ENCODE measurements at places on chromosomes 4 and X.

DNA sequence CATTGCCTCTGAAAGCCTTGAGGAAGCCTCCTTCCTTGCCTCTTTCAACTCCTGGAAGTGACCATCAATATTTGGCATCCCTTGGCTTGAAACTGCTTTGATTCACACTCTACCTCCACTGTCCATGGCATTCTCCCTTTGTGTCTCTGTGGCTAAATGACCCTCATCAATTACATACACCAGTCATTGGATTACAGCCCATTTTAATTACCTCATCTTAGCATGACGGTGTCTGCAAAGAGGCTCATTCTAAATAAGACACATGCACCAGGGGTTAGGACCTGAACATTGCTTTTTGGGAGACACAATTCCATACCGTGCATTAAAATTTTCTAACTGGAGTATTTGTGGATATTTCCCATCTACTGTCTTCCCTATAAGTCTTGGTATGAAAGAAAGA lies 60.7 kb upstream of the FAM9A start:
- DNase-seq = no peak

DNA sequence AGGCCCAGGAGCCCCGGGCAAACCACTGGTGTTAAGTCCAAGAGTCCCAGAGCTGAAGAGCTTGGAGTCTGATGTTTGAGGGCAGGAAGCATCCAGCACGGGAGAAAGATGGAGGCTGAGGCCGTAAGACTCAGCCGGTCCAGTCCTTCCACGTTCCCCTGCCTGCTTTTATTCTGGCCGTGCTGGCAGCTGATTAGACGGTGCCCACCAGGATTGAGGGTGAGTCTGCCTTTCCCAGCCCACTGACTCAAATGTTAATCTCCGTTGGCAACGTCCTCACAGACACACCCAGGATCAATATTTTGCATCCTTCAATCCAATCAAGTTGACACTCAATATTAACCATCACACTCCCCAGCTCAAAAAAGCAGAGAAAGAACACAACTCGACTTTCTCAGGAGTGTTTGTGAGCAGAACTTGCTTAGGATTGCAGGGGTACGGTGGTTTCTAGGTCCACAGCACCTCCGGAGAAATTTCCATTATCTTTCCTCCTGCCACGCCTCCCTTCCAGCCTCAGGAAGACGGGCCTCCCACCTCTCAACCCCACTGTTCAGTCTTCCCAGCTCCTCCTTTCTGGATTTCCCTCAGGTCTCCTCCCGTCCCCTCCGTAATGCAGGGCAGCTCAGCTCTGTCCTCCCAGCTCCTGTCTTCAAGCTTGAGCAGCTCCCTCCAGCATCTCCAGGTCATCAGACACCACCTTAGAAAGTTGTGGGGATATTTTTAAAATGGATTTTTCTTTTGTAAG lies 13.3 kb upstream of the TMEM271 start:
- DNase-seq = no peak

DNA sequence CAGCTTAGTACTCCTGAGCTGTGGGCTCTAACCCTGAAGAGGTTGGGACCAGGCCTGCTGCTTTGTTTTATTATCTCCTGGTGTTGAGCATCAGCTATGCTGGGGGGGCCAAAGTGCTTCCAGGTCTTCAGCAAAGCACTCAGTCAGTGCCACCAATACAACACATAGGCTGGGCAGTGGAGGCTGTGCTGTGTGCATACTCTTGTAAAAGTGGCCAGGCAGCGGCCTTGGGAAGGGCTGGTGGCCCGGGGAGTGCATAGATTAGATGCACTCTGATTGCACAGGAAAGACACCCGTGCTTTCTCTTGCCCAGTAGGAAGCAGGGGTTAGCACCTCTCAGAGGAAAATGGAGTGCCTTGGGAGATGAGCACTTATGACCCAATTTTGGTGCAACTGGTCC lies 534.0 kb downstream of the ARAP2 start:
- DNase-seq = no peak

GRCh38 chrX:71653344-71653743 lies 14.0 kb upstream of the LOC101059915 start:
- DNase-seq = no peak

DNA sequence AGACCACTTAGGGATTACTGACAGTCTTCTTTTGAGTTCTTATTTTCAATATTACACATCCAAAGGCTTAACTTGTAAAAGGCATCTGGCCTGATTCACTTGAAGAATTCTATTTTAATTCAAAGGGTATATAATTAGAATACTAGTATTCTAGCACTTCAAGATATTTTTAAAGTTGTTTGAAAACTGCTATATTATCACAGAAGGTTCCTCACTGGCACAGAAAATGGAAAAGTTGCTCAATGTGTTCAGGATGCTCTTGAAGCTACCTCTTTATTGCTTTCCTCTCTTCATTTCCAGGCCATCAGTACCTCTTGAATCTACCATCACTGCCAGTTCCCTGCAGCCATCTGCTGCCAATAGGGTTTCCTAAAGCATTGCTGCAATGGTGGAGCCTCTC lies 271.4 kb downstream of the KCNIP4 start:
- no peak for DNase-seq

GRCh38 chrX:73922856-73923455 lies 360.0 kb downstream of the CHIC1 start:
- no peak for DNase-seq

Data from MM.1S (cell line).